ENCODE measurements at places on chromosomes 12 and 14.

DNA sequence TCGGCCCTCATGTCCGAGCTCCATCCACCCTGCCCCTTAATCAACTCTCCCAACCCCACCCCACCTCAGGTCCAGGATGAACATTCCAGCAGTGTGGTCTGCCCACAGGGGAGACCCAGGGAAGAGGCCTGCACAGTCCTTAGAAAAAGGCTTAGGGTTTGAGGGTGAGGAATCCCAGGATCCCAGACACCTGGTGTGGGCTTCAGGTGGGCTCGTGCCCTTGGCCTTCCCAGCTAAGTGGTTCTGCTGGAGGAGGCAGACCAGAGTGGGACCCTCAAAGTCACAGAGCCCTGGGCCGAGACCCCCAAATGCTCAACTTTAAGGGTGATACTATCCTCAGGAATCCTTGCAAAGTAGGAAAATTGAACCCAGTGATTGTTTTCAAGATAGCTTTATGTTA lies 25.4 kb upstream of the PPP2R5C start:
- DNase-seq = no peak

GRCh38 chr12:109461846-109462756 lies 15.0 kb downstream of the KCTD10 start:
- no peak for DNase-seq

DNA sequence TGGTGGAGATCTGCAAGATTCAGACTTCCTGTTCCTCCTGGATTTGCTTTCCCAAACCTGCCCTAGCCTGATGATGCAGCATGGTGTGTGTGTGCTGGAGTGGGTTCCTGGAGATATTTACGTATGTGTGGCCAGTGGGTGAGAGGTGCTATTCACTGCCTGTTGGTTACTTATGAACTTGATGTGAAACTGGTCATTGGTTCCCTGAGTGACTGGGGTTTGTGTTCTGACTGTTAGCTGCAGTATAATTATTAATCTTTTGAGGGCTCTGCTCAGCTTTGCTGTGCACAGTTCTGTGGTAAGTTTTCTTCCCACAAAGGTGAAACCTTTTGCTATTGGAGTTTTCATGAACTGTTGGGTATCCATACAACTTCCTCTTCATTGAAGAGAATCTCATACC lies 541.8 kb upstream of the FBXO33 start:
- no peak for DNase-seq

- no peak for DNase-seq
These were observed 23.5 kb downstream of the DCAF5 start for GRCh38 chr14:69129264-69129880.

GRCh38 chr14:88910386-88910785 lies 85.9 kb downstream of the TTC8 start:
- DNase-seq = no peak

Measured in chondrocyte (in vitro differentiated cells).